Activated T-cell treated with anti-CD3 and anti-CD28 coated beads, Interleukin-2, amount 50 U/mL, for 48 hours (primary cell): ENCODE measurements at places on chromosomes 7 and 10.

GRCh38 chr10:119680050-119680449 lies 28.9 kb downstream of the BAG3 start:
- DNase-seq: no peak

DNA sequence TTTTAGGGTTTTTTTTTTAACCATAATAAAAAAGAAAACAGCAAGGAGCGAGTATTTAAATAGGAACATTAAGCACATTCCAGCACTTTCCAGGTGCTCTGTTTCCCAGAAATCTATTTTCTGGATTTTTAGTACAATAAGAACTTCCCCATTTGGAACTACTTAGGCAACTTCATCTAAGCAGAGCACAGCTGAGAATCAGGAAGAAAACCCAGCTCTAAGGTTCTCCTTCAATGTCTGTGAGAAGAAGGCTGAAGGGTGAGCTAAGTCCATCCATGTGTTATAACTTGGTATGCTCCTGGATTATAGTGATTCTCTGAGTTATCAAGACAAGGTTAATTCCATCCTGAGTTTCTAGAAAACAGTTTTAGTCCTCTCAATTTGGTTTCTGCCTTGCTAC lies 181.9 kb downstream of the CYP26A1 start:
- no peak for DNase-seq

DNA sequence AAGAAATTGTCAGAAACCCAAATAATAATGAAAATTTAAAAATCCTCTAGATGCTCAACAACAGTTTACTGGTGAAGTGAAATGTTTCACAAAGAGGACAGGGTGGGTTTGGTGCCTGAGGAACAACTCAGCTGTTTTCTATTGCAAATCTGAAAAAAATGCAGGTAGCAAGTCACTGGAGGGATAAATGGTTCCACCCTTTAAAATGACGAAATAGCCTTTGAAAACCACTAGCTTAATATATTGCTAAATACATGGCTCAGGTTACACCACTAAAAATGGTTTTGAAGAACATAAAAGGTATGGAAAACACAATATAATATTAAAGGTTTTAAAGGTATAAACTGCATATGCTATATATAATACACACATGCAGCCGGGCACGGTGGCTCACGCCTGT lies 69.5 kb downstream of the LMBR1 start:
- no peak for DNase-seq

DNA sequence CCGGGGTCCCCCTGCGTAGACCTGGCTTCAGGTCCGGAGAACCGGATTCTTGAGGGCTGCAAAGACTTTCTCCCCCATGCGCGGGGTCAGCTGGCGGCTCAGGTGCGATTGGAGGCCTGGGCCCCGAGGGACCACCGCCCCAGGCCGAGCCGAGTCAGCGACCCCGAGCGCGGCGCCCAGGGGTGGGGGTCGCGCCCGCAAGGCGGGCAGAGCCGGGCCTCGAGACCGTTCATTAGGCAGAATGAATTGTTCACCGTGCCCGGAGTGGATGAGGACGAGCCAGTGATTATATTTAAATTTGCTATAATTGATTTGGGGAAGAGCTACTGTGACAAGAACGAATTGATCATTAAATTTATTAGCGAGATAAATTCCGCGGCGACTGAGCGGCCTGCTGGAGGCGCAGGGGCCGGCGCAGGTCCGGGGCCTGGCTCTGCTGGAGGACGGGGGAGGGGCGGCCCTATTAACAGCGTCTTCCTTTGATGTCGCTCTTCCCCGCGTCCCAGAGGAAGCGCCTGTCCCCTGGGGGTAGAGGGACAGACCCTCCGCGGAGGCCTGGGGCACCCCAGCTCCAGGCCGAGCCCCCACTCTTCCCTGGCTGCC lies 7.5 kb downstream of the MNX1 start:
- peak; percentile 21 for DNase-seq

DNA sequence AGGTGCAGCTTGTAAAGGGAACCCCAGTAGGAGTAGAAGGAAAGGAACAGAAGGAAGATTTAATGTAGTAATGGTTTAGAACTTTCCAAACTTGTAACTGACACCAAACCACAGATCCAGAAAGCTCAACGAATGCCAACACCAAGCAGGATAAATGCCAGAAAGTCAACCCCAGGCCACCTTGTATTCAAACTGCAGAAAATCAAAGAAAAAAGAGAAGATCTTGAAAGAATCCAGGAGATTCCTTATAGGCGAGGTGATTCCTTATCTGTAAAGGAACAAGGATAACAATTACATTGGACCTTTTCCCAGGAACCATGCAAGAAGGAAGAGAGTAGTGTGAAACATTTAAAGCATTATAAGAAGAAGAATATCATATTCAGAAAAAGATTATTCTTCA lies 93.6 kb downstream of the NKX6-2 start:
- DNase-seq: no peak

- no peak for DNase-seq
Measured at GRCh38 chr7:148793590-148793989, 90.5 kb downstream of the EZH2 start.

GRCh38 chr10:123375097-123375496 lies 220.9 kb downstream of the BUB3 start:
- DNase-seq: no peak

DNA sequence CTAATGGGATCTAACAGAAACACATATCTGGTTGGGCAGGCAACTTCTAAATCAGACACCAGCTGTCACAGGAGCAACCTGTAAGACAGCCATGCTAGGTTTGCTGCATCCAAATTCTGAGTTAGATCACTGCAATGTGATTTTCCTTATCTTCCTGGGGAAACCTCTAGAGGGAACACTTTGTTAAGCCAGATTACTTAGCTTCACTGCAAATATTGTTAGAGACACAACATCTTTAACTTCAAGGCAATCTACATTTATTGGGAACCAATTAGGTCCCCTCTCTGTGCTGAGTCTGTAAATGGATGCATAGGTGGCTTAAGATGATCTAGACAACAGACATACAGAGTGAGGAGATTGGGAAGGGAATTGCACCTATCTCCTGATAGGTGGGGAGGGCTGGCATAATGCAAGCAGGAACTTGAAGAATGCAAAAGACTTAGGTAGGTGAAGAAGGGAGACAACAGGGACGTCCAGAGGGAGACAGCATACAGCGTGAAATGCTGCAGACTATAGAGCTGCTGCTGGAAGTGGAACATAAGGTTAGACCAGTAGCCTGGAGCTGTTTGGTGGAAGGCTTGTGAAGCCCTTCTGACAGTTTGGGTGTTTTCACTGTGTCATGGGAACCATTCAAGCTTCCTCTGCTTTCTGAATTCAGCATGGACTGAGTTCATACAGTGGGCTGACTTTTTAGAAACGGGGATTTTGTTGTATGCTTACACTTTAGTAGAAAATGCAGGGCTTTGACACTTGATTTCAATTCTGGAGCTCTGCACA lies 109.8 kb upstream of the ELMO1 start:
- DNase-seq: no peak

GRCh38 chr7:47654672-47655298 lies 72.9 kb upstream of the TNS3 start:
- DNase-seq: no peak

GRCh38 chr10:131689016-131689415 lies 211.8 kb upstream of the PPP2R2D start:
- DNase-seq: no peak

DNA sequence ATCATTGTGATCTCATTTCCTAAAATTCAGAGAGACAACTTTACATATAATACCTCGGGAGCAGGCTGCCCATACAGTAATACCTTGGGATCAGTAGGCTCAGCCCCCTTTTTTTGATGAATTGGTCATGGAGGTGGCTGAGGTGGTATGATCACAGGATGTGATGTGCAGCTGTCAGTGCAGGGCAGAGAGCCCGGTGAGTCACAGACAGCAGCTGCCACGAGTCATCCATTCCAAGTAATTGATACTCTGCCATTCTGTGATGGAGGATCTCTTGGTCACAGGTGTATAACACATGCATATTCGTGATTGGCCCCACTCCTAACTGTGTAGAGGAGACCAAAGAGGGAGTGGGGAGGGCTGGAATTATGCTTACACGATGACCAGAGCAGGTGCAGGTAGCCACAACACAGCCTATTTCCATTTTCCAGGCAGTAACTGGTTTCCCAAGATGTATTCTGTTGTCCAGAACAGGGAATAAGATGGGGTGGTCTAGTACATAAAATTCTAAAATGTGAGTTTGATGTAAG lies 14.1 kb downstream of the NRCAM start:
- peak; percentile 25 for DNase-seq

DNA sequence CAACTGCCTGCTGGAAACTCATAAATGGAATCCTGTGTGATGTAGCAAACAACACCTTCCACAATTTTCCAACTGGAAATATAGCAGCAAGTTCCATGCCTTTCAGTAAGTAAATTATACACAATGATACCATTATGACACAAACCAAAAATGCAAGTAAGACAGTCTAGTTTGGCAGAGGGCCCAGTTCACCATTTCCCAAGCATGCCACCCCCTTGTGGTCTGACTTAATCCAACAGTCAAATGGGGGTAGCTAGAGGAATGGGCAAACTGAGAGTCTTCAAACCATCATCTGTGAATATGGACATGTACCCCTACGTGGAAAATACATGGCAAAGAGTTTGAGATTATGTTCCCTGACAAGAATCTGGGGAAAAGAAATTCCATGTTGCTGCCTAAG lies 137.6 kb upstream of the VWC2 start:
- DNase-seq: no peak

GRCh38 chr10:104648421-104648820 lies 7.3 kb downstream of the SORCS3 start:
- DNase-seq: no peak

DNA sequence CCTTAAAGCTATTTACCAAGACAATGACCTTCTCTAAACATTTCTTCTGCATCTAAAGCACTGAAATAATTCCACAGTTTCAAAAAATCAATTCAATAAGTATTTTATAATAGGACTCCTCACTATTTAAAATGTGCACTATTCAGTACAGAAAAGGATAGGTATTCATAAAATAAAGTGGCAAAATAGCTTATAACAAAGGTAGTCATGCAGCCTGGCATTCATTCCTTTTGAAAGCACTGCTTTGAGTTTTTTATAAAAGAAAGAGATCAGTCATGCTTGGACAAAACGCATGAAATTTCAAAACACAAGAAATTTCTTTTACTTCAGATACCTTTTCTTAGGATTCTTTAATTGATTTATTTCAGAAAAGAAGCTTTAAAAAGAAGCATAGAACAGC lies 689.7 kb upstream of the PHF14 start:
- DNase-seq: no peak

GRCh38 chr7:84700563-84701370 lies 486.1 kb downstream of the SEMA3D start:
- no peak for DNase-seq

GRCh38 chr7:92255308-92255707 lies 9.5 kb downstream of the ANKIB1 start:
- no peak for DNase-seq

- DNase-seq: no peak
Measured at GRCh38 chr7:64965594-64965993, 25.2 kb downstream of the ZNF117 start.
